Astrocyte of the spinal cord (primary cell): ENCODE measurements at places on chromosomes 6 and 20.

- no peak for DNase-seq
Measured at GRCh38 chr6:127291495-127291894, 24.8 kb downstream of the RNF146 start.

- DNase-seq, result no peak
Measured at GRCh38 chr6:105113422-105113821, 66.4 kb downstream of the POPDC3 start.

- peak; percentile 85 for DNase-seq
Measured at GRCh38 chr6:42294759-42295158, 77.1 kb upstream of the MRPS10 start.

DNA sequence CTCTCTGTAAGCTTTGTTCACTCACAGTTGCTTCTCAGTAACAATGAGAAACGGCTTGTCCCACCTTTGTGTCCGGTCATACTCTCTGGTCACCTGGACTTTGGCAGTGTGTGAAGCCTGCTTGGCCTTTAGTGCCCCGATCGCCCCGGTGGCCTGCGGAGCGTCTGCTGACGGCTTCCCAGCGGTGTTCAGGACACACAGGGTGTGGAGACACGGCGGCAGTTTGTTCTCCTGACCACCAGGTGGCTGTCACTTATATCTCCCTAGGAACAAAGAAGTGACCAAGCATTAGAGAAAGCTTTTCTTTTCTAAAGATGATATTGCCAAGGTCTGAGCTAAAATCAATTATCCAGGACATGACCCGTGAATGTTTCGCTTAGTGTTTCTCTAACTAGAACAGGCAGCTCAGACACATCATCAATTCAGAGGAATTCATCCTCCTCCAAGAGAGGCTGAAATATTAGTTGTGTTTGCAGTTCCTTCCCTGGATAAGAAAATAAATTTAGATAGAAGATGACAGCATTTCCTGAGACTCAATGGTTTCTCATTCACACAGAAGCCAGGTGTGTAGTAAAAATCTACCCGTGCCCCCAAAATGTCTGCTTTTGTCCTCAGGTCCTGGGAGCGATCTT lies 167.4 kb upstream of the THBS2 start:
- DNase-seq, result peak; percentile 46

DNA sequence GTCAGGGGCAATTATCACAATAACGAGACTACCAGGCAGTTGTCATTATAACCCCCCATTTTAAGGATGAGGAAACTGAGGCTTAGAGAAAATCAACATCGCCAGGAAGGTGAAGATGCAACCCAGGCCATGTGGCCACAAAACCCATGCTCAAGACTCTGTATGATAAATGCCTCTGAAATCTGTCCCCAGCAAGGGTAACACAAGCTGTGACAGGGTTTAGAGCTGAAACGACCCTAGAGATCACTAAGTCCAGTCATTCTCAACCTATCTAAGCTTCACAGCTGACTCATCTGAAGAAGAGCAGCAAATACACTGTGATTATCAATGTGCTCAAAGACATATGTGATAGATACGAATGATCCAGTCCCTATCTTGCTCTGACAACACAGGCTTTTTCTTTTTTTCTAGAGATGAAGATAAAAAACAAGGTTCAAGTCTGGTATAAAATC lies 47.0 kb downstream of the ARHGAP18 start:
- DNase-seq, result no peak

DNA sequence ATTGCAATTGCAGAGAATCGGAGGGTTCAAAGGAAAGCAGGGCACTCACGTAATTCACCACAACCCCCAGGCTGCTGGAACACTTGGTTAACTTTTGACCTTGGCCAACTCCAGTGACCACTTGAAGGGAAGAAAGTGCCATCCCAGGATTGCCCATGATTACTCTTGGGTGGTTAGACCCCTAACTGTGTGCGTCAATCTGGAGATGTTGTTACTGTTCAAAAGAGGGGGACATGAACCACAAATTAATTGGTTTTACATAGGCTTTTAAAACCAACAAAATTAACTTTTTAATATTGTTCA lies 50.1 kb upstream of the NCOA3 start:
- no peak for DNase-seq

DNA sequence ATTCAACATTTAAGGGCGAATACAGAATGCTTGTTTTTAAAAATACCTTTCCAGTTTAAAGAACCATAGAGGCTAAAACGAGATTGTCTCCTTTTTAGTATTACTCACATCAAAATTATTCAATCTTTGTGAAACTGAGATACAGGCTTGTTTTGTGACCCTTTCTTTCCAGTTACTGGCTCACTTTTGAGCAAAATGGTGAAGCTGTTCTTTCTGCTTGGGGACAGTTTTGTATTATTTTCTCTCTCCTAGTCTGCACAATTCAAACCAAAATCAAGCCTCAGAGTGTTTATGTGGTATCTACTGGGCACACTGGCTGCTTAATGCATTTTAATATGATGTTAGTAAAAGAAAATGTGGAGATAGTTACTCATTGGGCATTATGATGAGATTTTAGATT lies 36.5 kb downstream of the HIVEP1 start:
- DNase-seq, result no peak

- DNase-seq, result no peak
Measured at GRCh38 chr20:50244352-50245149, 53.9 kb downstream of the CEBPB start.

GRCh38 chr20:8530022-8530421 lies 398.0 kb downstream of the PLCB1 start:
- no peak for DNase-seq

DNA sequence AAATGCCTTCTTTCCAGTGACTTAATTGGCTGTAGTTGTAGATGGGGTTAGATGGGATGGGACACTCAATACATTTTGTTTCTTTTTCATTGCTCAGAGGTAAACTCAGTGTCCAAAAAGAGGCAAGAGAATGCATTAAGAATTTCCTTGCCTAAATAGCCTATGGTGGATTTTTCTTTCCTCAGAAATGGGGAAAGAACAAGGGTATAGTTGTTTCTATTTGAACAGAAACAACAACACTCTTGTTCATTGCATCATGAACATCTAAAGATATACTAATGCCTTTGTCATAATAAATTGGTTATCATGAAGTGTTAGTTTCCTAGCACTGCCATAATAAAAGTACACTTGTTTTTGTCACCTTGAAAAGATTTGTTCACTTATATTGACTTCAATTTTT lies 14.6 kb upstream of the DEFB123 start:
- DNase-seq, result no peak

GRCh38 chr6:116015983-116016382 lies 44.7 kb downstream of the FRK start:
- DNase-seq, result no peak

- no peak for DNase-seq
Measured at GRCh38 chr6:167739721-167740475, 86.8 kb upstream of the AFDN start.

GRCh38 chr6:140007525-140007924 lies 633.1 kb upstream of the CITED2 start:
- DNase-seq, result no peak

GRCh38 chr20:46970937-46971630 lies 76.4 kb downstream of the EYA2 start:
- peak; percentile 81 for DNase-seq

DNA sequence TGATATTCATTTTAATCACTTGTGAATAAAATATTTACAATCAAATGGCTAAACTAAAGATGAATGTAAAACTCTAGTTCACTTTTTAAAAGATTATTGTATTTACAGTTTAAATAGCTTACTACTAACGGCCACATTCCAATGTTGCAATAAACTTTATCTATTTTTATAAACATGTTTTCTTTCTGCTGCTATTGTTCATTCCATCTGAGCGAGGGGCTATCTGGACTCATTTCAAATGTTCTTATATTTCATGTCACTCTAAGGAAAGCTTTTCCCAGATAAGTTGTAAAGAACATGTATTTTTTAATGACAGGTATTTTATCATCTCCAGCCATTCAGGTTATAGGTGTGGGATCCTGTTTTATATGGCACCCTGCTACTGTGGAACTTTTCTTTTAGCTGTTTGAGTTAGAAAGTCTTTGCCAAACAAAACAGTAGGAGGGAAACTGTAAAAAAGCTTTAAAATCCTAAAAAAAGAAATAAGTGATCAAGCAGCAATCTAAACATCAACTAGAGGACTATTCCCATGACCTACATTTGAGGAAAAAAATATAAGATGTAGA lies 42.5 kb downstream of the HMGCLL1 start:
- DNase-seq, result no peak

DNA sequence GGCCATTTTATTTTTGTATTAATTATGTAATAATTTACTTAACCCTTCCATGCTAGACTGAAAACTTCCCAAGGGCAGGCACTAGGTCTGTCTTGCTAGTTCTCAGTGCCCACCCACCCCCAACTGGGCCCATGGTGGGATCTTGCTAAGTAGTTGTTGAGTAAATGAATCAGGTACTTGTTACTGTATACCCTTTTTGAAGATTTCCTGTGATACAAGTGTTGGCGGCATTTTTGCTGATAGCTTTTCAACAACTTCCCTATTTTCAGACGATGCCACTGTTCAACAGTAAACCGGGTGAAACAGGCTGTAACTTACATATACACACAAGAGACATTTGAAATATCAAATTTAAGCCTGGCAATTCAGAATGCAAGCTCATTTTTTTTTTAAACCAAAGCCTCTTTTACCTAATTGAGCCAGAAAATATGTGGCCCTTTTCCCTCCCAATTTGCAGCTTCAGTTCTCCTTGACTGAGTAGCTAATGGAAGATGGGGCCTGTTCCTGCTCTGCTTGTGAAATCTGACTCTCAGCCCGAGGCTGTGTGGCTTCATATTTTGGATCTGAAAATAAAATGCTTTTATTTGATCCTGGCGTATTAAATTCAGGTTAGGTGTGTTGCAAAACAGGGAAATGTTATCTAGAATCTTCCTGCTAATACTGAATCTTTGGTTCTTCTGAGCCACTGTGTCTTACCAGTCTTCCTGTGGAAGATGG lies 288.3 kb downstream of the NRN1 start:
- DNase-seq, result no peak

DNA sequence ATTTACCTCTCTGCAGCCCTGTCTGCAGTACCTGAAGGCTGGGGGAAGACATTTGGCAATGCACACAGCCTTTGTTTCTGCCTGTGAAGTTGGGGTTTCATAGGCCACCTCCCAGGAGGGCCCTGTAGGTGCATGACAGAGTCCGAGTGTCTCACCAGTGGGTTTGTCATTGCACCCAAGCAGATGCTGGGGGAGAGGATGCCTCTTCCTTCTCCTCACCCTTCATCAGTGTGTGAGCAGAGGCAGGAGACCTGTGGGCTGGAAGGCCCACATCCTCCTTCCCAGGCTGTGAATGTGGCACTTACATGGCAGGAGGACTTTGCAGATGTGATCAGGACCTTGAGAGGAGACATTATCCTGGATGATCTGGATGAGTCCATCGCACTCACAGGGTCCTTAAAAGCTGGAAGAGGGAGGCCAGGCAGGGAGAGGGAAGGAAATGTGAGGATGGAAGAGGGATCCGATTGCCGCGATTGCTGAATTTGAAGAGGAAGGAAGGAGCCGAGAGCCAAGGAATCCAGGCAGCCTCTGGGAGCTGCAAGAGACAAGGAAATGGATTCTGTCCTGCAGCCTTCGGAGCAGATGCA lies 30.4 kb downstream of the SYNJ2 start:
- no peak for DNase-seq

- peak; percentile 62 for DNase-seq
Measured at GRCh38 chr20:44384423-44385027, 29.0 kb downstream of the HNF4A start.

DNA sequence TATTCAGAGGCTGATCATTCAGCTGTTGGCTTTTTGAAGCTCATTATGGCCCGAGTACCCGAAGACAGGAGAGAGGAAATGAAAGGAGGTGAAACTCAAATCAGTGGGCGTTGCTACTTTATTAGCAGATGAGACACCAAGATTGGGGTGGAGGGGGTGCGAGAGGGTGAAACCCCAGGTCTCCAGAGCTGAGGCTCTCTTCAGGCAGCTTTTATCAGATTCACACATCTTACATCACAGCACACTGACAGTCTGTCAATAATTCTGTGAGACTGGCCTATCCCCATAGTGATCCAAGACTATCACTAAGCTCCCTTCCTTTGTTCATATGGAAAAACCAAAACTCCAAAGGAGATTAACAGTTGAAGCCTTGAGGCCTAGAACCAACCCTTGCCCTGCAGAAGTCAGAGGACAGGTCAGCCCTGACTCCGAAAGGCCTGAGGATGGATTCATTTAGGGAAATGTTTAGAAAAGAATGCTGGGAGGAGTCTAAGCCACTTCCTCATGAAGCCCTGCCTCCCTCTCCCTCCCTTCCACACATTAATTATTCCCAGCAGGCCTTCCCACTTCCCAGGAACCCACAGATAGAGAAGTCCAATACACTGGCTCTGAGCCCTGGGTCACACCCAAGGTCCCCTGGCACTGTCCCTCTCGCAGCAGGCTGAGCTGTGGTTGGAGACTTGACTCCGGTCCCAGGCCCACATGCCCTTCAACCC lies 23.2 kb downstream of the TRERF1 start:
- no peak for DNase-seq

GRCh38 chr20:4164246-4164645 lies 148.9 kb upstream of the RNF24 start:
- no peak for DNase-seq

- DNase-seq, result no peak
Measured at GRCh38 chr6:125220712-125221111, 67.1 kb downstream of the TPD52L1 start.

DNA sequence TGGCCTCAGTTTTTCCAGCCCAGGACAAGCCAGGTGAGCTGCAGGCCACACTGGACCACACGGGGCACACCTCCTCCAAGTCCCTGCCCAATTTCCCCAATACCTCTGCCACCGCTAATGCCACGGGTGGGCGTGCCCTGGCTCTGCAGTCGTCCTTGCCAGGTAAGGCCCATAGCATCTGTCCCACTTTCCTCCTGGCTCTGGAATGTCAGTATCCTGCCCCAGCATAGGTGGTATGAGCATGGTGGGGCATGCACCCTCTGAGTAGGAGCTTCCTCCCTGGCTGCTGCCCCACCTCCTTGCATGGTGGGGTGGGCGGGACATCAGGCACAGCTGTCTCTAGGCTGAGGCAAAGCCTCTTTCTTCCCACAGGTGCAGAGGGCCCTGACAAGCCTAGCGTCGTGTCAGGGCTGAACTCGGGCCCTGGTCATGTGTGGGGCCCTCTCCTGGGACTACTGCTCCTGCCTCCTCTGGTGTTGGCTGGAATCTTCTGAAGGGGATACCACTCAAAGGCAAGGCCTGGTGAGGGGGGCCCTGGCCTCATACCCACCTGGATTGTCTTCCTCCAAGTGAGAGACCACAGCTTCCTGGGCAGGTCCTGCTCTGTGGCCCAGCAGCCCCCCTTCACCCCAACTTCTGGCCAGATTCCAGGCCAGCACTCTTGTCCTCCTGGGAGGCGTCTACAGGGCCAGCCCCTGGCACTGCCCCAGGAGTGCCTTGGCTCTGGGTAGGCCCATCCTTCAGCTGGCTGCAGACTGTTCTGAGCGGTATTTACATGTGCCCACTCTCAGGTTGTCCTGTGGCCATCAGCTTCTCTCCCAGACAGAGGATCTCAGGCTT lies 9.1 kb downstream of the PI16 start:
- no peak for DNase-seq
